Brain (organoid and tissue), 16 donors: ENCODE measurements at places on chromosomes 1 and 21. TPM values are rescaled to one million over a fixed set of nuclear protein-coding genes. Genes with fewer than 3 reads are reported as not detected.

Gene C1orf167
- polyA plus RNA-seq: not detected

Gene BCAN
- polyA plus RNA-seq: 81.5 TPM

Gene NR1I3
- not detected for polyA plus RNA-seq

Gene SHE
- 1.6 TPM for polyA plus RNA-seq

Gene IVL
- not detected for polyA plus RNA-seq

Gene CAMTA1
- 146 TPM for polyA plus RNA-seq

Gene RGS2
- 10.7 TPM for polyA plus RNA-seq

Gene PM20D1
- polyA plus RNA-seq: not detected

Gene ANKRD35
- polyA plus RNA-seq: 32.8 TPM

Gene FRRS1
- not detected for polyA plus RNA-seq

Gene OR2L13
- 2.6 TPM for polyA plus RNA-seq

Gene FAM177B
- polyA plus RNA-seq: not detected

Gene TMEM79
- 8.4 TPM for polyA plus RNA-seq

Gene OR2T10
- polyA plus RNA-seq: not detected

Gene CBR1
- polyA plus RNA-seq: 190 TPM

Gene NKAIN1
- polyA plus RNA-seq: 21.1 TPM

Gene HES3
- not detected for polyA plus RNA-seq

Gene GALNT2
- 25.3 TPM for polyA plus RNA-seq

Gene JAM2
- polyA plus RNA-seq: 11.6 TPM

Gene APCS
- not detected for polyA plus RNA-seq

Gene NTPCR
- 77.2 TPM for polyA plus RNA-seq

Gene SLC35F3
- 6.2 TPM for polyA plus RNA-seq

Gene MTF1
- 5.0 TPM for polyA plus RNA-seq

Gene PAPPA2
- polyA plus RNA-seq: 0.53 TPM

Gene DENND2D
- polyA plus RNA-seq: 6.1 TPM

Gene GBP6
- polyA plus RNA-seq: not detected

Gene GOLT1A
- 4.5 TPM for polyA plus RNA-seq

Gene SAMD13
- 0.49 TPM for polyA plus RNA-seq

Gene S100A1
- 570 TPM for polyA plus RNA-seq

Gene LEFTY1
- 1.0 TPM for polyA plus RNA-seq

Gene TMEM125
- polyA plus RNA-seq: 16.4 TPM

Gene CELF3
- 67.5 TPM for polyA plus RNA-seq
